ENCODE measurements at places on chromosomes 16 and 17. TPM values are rescaled to one million over a fixed set of nuclear protein-coding genes. Genes with fewer than 3 reads are reported as not detected.

Gene KRT24
- polyA plus RNA-seq, result not detected

DNA sequence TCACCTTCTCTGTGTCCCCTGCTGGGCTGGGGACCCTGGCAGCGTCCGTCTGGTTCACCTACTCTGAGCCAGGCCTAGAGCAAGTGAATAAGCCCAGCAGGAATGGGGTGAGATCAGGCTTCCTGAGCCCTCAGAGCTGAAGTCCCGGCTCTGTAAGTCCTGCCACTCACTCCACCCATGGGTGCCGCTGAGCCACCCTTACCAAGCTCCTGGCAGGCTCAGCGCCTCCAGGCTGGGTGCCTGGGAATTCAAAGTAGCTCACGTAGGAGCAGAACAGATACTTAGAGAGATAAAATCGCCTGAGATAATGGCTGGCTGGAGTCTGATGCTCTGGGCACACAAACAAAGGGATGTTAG is 9.8 kb upstream of the LASP1NB start:
- DNase-seq, result peak; percentile 47

GRCh38 chr17:28737316-28737715 is 6.5 kb upstream of the TRAF4 start:
- DNase-seq, result no peak

DNA sequence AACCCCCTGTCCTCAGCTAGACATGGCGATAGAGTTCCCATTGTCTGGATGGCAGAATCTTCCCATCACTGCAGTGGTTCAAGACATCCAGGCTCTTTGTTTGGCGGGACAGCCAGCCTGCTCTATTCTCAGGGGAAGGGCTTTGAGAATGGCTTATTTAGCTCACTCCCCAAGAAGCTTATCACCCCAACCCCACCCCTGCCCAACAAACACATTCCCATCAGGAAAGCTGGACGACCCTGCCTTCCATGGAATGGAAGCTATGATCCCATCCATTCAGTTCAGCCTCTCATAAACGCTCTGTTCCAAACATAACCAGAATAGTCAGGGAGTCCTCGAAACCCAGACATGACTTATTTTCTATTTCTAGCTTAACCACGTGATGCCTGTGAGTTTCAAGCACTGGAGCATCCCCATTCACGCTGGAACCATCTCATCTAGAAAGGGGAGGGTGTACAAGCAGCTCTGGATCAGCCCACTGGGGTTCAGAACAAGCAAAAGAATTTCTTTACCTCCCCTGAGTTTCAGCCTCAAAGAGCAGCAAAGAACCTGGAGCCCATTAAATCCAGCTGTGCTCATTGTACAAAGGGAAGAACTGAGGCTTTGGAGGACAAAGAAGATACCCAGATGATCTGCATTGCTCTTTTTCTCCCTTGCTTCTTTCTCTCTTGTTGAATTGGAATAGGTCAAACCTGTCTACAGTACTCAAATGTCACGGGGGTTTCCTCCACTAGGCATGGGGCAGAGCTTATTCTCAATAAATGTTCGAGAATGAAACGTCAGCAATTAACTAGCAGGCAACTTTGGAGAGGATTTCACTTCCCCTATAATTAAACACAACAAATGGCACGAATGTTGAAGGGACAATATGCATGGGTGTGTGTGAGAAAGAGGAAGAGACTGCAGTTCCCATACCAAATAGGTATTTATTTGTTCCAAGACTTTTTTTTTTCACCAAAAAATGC is 93.1 kb downstream of the XYLT1 start:
- no peak for DNase-seq

GRCh38 chr16:89257281-89257731 is 39.8 kb downstream of the ZNF778 start:
- peak; percentile 64 for DNase-seq
